ENCODE measurements at places on chromosomes 5 and 9.

DNA sequence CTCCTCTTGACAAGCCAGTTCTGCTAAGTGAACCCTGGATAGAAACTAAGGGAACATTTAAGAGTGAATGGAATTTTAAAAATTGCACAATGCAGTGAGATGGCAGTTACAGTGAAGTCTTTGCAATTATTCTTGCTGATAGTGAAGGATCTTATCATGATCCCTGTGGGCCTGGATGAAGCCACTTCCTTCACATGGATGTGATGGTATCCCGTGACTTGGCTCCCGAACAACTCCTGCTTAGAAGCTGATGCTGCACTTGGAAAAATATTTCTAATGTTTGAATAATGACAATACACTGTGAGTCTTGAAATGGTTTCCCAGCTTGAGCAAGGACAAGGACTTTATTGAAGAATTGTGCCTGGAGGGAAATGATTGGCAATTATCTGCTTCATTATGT, 49.2 kb upstream of the NTRK2 start:
- DNase-seq: no peak

GRCh38 chr9:127018935-127019334, 103.5 kb downstream of the ANGPTL2 start:
- DNase-seq: no peak

GRCh38 chr5:133977858-133978257, 9.4 kb upstream of the C5orf15 start:
- no peak for DNase-seq

- DNase-seq: no peak
Observed at GRCh38 chr5:86354664-86355063, 263.1 kb upstream of the COX7C start.

DNA sequence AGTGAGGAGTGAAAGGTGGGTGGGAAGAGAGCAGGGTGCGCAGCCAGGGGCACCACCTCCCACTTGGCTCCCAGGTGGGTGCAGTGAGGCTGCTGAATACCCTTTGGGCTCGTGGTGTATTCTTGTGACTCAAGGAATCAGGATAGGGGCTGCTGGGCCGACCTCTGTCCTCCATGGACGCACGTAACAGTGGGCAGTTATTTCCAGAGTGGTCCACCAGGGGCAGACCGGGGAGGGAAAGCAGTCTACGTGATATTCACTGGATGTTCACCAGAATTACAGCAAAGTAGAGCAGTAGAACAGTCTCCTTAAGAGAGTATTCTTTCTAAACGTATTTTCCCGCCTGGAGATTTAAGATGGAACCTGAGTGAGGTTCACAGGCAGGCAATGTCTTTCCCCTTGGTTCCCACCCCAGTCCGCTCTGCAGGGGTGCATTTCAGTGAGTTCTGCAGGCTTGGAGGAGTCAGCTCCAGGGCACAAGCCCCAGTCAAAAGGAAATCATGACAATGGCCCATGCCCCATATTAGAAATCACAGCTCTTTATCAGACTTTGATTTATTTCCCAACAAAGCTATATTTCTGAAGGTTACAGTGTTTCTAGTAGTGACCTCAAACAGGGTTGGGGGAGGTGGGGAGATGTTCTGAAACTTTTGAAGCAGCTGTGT, 88.7 kb downstream of the SYK start:
- no peak for DNase-seq

GRCh38 chr9:9395539-9395938, 1217.3 kb downstream of the PTPRD start:
- no peak for DNase-seq

GRCh38 chr5:13763719-13764118, 180.8 kb downstream of the DNAH5 start:
- no peak for DNase-seq

- no peak for DNase-seq
Observed at GRCh38 chr5:78046006-78046405, 248.5 kb downstream of the AP3B1 start.

GRCh38 chr5:92017776-92018175, 634.7 kb upstream of the ARRDC3 start:
- no peak for DNase-seq

- no peak for DNase-seq
Observed at GRCh38 chr5:106312360-106312759, 1358.4 kb downstream of the EFNA5 start.

DNA sequence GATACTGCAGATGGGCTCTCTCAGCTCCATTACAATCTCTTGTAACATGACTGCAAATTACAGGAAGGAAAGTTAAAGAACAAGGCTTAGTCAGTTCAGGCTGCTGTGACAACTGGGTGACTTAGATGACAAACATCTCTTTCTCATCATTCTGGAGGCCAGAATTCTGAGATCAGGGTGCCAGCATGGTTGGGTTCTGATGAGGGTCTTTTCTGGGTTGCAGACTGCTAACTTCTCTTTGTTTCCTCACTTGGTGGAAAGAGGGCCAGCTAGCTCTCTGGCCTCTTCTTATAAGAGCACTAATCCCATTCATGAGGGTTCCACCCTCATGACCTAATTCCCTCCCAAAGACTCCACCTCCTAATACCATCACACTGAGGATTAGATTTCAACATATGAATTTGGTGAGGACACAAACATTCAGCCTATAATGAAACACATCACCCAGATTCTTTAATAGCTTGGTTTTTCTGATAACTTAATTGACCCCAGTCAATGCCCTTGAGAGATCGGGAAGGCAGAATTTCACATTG, 73.6 kb upstream of the MAMDC2 start:
- DNase-seq: no peak

GRCh38 chr9:21552244-21553170, 70.4 kb upstream of the IFNE start:
- no peak for DNase-seq

DNA sequence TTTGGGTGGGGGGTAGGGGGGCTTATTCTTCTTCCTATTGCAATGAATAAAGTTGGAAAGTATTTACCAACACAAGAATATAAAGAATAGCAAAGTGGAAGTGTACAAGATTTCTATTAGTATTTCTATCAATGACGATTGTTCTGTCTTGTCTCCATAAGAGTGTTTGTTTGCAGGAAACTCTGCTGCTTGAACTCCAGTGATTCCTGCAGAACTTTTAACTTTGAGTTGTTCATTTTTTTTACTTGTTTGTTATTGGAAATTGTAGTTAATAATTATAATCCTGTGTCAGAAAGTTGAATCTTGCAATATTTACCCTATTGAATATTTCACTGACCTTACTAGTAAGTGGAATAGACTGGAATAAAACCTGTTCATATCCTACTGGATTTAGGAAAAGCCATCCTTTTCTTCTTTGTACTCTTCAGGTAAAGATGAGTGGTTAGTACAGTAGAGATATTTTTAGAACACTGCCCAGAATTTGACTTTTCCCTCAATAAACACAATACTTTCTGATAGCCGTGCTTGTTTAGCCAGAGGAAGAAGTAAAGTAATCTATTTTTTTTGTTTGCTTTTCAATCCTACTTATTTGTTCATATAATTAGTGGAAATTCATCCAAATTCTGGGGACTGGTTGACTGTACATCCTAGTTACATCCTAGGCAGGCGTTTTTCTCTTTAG, 340.4 kb downstream of the TENT4A start:
- no peak for DNase-seq

- DNase-seq: no peak
Observed at GRCh38 chr5:144206141-144206540, 35.5 kb downstream of the KCTD16 start.

GRCh38 chr5:101543780-101544179, 640.7 kb upstream of the ST8SIA4 start:
- DNase-seq: no peak

- no peak for DNase-seq
Observed at GRCh38 chr5:16461782-16462181, 3.8 kb downstream of the ZNF622 start.

GRCh38 chr5:150206098-150206778, 16.4 kb downstream of the SLC6A7 start:
- no peak for DNase-seq

- DNase-seq: no peak
Observed at GRCh38 chr9:116891424-116891823, 204.3 kb downstream of the TRIM32 start.

- no peak for DNase-seq
Observed at GRCh38 chr9:108239696-108240321, 616.0 kb downstream of the ACTL7B start.

GRCh38 chr9:91354881-91355280, 6.8 kb downstream of the AUH start:
- DNase-seq: no peak
